ENCODE measurements at places on chromosomes 2 and 18. TPM values are rescaled to one million over a fixed set of nuclear protein-coding genes. Genes with fewer than 3 reads are reported as not detected.

DNA sequence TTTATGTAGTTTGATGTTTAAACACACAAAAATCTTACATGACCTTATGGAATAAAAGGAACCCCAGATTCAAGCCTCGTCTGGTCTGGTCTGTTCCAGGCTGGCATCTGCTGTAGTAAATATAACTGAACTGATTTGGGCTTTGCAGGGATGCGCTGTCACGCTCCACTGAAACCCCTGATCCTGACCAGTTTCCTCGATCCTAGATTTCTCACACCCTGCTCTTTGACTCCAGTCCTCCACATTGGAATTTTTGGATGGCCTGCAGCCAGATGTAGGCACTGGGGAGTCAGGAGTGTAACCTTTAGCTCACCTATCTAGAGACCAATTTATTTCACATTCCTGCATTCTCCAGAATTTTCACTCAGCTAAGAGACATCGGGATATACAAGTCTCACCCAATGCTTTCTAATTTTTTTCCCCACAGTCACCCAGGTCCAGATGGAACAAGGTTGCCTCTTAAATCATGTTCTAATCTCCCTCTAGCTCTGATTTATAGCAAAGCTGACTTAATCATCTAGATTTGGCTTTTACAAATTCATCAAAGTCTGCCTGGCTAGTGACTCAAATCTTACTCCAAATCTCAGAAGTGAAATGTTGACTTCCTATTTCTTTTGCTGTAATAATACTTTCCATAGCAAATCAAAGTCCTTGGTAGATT lies 219.6 kb downstream of the CD226 start:
- H3K4me3 ChIP-seq: no peak overlapping the region
- peaks cover 3% of the 10 kb centered on the region for H3K4me1 ChIP-seq
- H3K27me3 ChIP-seq: no peaks in the 10 kb centered on the region

DNA sequence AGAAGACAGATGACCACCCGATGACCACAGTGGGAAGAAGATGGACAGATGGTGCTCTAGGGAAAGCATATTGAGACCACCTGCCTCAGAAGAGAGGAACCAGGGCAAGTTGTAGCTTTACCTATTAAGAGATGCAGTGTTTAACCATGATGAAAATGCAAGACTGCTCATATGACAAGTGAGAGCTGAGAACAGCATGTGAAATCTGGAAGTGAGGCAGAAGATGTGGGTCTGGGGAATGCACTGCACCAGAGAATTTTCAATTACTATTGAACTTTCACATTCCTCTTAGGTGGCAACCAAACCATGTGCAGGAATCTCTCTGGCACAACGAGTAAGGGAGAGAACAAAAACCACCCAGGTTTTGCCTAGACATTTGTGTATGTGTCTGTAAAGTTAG lies 184.8 kb upstream of the CRIM1 start:
- H3K27me3 ChIP-seq: no peaks in the 10 kb centered on the region
- H3K27ac ChIP-seq: no peak overlapping the region
- H3K4me3 ChIP-seq: no peak overlapping the region
- DNase-seq: no peak
- no peaks in the 10 kb centered on the region for H3K36me3 ChIP-seq

GRCh38 chr2:203802342-203803052 lies 65.1 kb upstream of the CTLA4 start:
- H3K27me3 ChIP-seq: no peaks in the 10 kb centered on the region
- H3K4me3 ChIP-seq: no peak overlapping the region
- H3K4me1 ChIP-seq: peaks cover 28% of the 10 kb centered on the region
- no peaks in the 10 kb centered on the region for H3K36me3 ChIP-seq
- no peak for DNase-seq
- H3K27ac ChIP-seq: peak overlapping the region; percentile 40

DNA sequence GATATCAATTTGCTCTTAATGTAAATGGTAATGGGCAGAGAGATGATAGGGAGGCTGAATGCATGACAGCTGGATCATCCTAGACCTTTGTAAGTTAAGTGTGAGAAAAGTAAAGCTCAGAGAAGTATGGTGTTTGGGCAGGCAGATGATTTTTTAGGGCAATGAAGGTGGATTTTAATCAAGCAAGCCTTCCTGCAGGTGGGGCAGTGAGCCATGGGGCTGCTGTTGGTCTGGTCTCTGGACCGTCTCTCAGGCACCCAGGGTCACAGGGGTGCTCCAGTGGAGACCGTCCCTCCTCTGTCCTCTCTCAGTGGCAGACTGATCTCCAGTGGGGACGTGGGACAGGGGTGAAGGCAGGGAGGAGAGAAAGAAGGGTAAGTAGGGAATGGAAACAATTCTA lies 69.8 kb upstream of the STK17B start:
- no peaks in the 10 kb centered on the region for H3K4me1 ChIP-seq
- H3K27me3 ChIP-seq: no peaks in the 10 kb centered on the region
- H3K36me3 ChIP-seq: peaks cover 73% of the 10 kb centered on the region
- no peak overlapping the region for H3K27ac ChIP-seq
- no peak overlapping the region for H3K4me3 ChIP-seq

DNA sequence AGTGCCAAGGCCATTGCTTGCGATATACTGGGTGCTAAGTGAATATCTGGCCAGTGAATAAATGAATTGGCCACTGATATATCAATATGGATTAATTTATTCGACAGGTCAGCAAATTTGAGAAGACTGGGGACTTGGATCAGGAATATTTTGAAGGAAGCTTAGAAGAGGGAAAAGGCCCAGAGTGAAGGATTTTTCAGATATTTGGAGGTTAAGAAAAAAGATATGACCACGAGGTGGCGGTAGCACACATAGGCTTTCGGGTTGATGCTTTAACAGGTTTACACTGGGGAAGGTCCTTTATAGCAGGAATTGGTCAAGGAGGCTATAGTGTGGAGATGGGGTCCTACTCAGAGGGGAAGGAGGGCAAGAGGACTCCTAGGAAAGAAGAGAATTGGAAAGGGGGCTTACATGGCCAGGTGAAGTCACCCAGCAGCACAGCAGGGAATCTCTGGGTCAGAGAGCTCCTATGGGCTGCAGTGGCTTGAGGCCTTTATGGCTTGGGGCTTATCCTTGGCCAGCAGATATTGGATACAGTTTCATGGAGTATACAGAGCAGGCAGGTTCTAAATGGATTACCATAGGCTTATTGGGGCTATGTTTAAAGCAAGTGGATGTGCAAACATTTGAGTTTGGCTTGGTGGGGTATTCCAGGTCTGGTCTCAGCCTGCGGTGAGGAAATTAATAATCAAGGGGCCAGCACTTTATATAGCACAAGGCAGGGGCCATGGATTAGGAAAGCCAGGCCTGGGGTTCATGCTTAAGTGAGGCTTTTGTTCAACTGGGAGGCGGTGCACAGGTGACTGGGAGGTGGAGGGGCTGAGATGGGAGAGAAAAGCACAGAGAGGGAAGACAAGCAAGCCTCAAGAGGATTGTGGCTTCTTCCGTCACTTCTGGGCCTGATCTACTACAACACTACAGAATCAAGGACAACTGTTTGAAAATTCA lies 9.7 kb downstream of the IL1RN start:
- peaks cover 26% of the 10 kb centered on the region for H3K27me3 ChIP-seq
- no peaks in the 10 kb centered on the region for H3K36me3 ChIP-seq
- no peak overlapping the region for H3K4me3 ChIP-seq
- H3K27ac ChIP-seq: no peak overlapping the region

DNA sequence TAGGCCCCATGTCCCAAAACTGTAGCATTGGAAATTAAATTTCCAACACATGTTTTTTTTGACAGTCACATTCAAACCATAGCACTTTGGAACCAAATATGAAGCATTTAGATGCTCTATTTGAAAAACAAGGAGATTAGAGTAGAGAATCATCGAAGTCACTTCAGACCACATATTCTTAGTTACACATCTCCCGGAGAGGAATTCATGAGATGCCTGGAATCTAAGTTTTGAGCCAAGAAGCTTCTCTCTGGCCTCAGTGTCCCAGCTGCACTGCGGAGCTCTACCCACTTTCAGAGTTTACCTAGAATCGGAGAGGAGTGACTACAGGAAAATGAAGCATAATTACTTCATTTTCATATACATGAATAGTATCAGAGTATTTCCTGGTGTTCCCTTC lies 385.9 kb downstream of the TNS1 start:
- no peaks in the 10 kb centered on the region for H3K4me1 ChIP-seq
- no peaks in the 10 kb centered on the region for H3K27me3 ChIP-seq
- no peaks in the 10 kb centered on the region for H3K36me3 ChIP-seq
- H3K4me3 ChIP-seq: no peak overlapping the region

DNA sequence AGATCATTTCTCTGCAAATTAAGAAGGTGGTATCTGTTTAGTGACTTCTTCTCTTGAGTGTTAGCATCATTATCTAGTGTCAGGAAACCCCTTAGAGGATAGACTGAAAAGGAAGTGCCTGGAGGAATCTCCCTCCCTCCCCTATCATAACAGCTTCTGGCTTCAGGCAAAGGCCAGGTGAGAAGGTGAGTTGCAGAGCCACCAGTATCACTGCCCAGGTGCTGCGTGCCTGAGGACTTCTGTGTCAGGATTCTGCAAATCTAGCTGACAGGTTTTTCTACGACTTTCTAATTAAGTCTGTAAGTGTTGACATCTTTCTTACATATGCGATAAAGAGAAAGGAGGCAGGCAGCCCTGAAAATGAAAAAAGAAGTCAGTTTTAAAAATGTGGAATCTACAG lies 111.9 kb downstream of the CCDC85A start:
- no peaks in the 10 kb centered on the region for H3K4me1 ChIP-seq
- no peak overlapping the region for H3K27ac ChIP-seq
- no peaks in the 10 kb centered on the region for H3K36me3 ChIP-seq
- H3K4me3 ChIP-seq: no peak overlapping the region

- no peaks in the 10 kb centered on the region for H3K36me3 ChIP-seq
- DNase-seq: no peak
- H3K4me1 ChIP-seq: no peaks in the 10 kb centered on the region
- no peaks in the 10 kb centered on the region for H3K27me3 ChIP-seq
Observed at GRCh38 chr18:29285471-29285870, 1108.5 kb upstream of the CDH2 start.

- H3K4me1 ChIP-seq: peaks cover 3% of the 10 kb centered on the region
- no peaks in the 10 kb centered on the region for H3K36me3 ChIP-seq
- H3K27me3 ChIP-seq: no peaks in the 10 kb centered on the region
- DNase-seq: no peak
Observed at GRCh38 chr2:128642316-128642715, 323.6 kb upstream of the HS6ST1 start.

- no peaks in the 10 kb centered on the region for H3K36me3 ChIP-seq
- no peak overlapping the region for H3K4me3 ChIP-seq
- DNase-seq: no peak
- H3K4me1 ChIP-seq: no peaks in the 10 kb centered on the region
- no peak overlapping the region for H3K27ac ChIP-seq
Observed at GRCh38 chr18:77161961-77162360, 29.4 kb upstream of the MBP start.

DNA sequence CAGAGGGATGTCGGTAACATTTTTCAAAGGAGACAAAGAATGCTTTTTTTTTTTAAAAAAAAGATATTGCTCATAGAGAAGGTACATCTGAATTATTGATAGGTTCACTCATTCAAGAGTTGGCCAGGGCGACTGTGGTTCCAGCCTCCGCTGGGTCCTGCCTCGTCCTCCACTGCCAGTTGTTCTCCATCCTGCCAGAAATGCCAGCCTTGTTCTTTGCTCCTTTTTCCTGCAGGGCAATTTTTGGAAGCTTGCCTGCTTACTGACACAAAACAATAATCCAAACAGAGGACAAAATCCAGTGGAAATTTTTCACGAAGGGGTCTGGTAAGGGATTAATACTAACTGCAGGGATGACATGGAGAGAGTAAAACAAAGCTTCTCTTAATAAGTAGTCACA lies 1113.0 kb downstream of the CBLN2 start:
- H3K27me3 ChIP-seq: no peaks in the 10 kb centered on the region
- no peak overlapping the region for H3K27ac ChIP-seq
- H3K4me1 ChIP-seq: peaks cover 2% of the 10 kb centered on the region
- no peak overlapping the region for H3K4me3 ChIP-seq
- no peak for DNase-seq

GRCh38 chr18:48391868-48392267 lies 17.3 kb downstream of the ZBTB7C start:
- H3K27me3 ChIP-seq: peaks cover 10% of the 10 kb centered on the region
- no peak overlapping the region for H3K4me3 ChIP-seq
- DNase-seq: no peak
- no peak overlapping the region for H3K27ac ChIP-seq
- H3K4me1 ChIP-seq: peaks cover 6% of the 10 kb centered on the region
- no peaks in the 10 kb centered on the region for H3K36me3 ChIP-seq

- DNase-seq: peak; percentile 38
- H3K4me3 ChIP-seq: no peak overlapping the region
- H3K36me3 ChIP-seq: no peaks in the 10 kb centered on the region
- no peak overlapping the region for H3K27ac ChIP-seq
- no peaks in the 10 kb centered on the region for H3K27me3 ChIP-seq
- H3K4me1 ChIP-seq: peaks cover 4% of the 10 kb centered on the region
Observed at GRCh38 chr2:241871538-241872312, 2.2 kb downstream of the RTP5 start.

- no peak overlapping the region for H3K4me3 ChIP-seq
- H3K36me3 ChIP-seq: no peaks in the 10 kb centered on the region
- peak; percentile 57 for DNase-seq
- H3K27me3 ChIP-seq: no peaks in the 10 kb centered on the region
- peak overlapping the region; percentile 79 for H3K27ac ChIP-seq
Observed at GRCh38 chr2:55162284-55163006, 69.6 kb downstream of the CLHC1 start.

- no peaks in the 10 kb centered on the region for H3K4me1 ChIP-seq
- no peak for DNase-seq
- no peak overlapping the region for H3K27ac ChIP-seq
- no peaks in the 10 kb centered on the region for H3K36me3 ChIP-seq
- H3K4me3 ChIP-seq: no peak overlapping the region
- H3K27me3 ChIP-seq: no peaks in the 10 kb centered on the region
Observed at GRCh38 chr2:54708584-54709335, 14.7 kb upstream of the EML6 start.

- DNase-seq: no peak
- H3K27me3 ChIP-seq: no peaks in the 10 kb centered on the region
- H3K27ac ChIP-seq: no peak overlapping the region
- no peaks in the 10 kb centered on the region for H3K36me3 ChIP-seq
Observed at GRCh38 chr2:102915128-102915527, 153.3 kb downstream of the TMEM182 start.

GRCh38 chr2:20178249-20178607 lies 46.7 kb downstream of the SDC1 start:
- H3K4me3 ChIP-seq: no peak overlapping the region
- no peaks in the 10 kb centered on the region for H3K36me3 ChIP-seq
- H3K4me1 ChIP-seq: peaks cover 7% of the 10 kb centered on the region
- no peak overlapping the region for H3K27ac ChIP-seq

Gene TFPI
- polyA plus RNA-seq: 2.1 TPM

Gene CNDP2
- polyA plus RNA-seq: 84.9 TPM

Gene RND3
- 56.7 TPM for polyA plus RNA-seq

Gene NCKAP5
- 0.02 TPM for polyA plus RNA-seq

Gene TEKT4
- not detected for polyA plus RNA-seq

Gene MTLN
- polyA plus RNA-seq: 39.1 TPM

Gene SIX2
- 0.76 TPM for polyA plus RNA-seq

Gene CIB4
- polyA plus RNA-seq: not detected

Gene SLC4A5
- 1.1 TPM for polyA plus RNA-seq

Gene VWC2L
- not detected for polyA plus RNA-seq

Gene IFIH1
- 0.84 TPM for polyA plus RNA-seq

Gene C1QL2
- polyA plus RNA-seq: not detected

Gene G6PC2
- not detected for polyA plus RNA-seq
